ENCODE measurements at places on chromosomes 7 and 10. TPM values are rescaled to one million over a fixed set of nuclear protein-coding genes. Genes with fewer than 3 reads are reported as not detected.

SAMD9 gene
- 1.6 TPM for total RNA-seq

GRM8 gene
- total RNA-seq, result 2.9 TPM

ANKRD1 gene
- not detected for total RNA-seq

LEP gene
- not detected for total RNA-seq

Measured in frontal cortex (tissue), 4 donors.